ENCODE measurements at places on chromosomes 5 and 9.

- no peak for DNase-seq
These were observed 261.5 kb downstream of the FANCC start for GRCh38 chr9:95055851-95056551.

- peak; percentile 40 for DNase-seq
These were observed at the start of gene MSANTD3 for GRCh38 chr9:100426530-100427365. Gene MSANTD3 (plus strand): TSS chr9:100427143. CDS start chr9:100441939, 14,796 bp downstream.

DNA sequence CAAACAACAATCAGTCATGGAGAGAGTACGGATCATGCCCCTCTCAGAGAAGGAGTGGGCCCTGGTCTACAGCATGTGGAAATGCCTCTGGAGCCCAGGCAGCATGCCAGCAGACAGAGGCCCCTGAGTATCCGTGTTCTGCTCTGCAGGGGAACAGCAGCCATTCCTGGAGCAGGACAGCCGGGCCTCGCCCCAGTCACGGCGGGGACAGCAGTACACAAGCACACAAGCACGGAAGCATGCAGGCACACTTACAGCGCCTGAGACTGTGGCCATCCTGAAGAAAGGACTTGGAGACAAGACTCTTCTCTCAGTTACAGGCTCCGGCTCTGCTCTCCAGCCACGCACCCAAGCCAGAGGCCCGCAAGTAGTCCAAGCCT is 102.6 kb upstream of the ALDH1B1 start:
- no peak for DNase-seq

- no peak for DNase-seq
These were observed 147.2 kb upstream of the CD180 start for GRCh38 chr5:67343835-67344234.

GRCh38 chr5:180135128-180135955 is 63.8 kb upstream of the RNF130 start:
- no peak for DNase-seq

DNA sequence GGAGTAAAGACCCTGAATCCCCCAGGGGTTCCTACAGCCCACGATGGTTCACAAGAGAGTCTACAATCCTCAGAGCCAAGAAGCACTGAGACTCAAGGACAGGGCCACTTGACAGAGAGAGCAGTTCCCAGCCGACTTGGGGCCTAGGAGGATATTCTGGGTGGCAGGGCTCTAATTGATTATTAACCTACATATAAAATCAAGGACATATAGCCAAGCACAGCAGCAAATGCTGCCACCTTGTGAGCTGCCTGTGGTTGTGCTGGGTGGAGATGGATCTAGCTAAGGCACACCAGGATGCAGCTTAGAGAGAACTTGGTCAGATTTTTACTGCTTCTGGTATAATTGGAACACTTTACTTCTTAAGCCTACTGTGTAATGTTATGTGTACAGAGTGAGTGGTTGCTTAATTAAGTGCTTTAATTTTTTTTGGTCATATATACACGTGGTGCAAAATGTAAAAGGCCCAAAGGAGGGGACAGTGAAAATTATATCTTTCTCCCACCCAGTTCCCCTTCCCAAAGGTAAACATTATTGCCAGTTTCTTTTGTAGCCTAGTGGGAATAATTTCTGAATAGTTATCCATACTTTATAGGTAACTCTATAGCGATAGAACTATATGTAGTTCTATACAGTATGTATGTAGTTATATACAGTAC is 78.8 kb downstream of the F2RL2 start:
- DNase-seq, result no peak

DNA sequence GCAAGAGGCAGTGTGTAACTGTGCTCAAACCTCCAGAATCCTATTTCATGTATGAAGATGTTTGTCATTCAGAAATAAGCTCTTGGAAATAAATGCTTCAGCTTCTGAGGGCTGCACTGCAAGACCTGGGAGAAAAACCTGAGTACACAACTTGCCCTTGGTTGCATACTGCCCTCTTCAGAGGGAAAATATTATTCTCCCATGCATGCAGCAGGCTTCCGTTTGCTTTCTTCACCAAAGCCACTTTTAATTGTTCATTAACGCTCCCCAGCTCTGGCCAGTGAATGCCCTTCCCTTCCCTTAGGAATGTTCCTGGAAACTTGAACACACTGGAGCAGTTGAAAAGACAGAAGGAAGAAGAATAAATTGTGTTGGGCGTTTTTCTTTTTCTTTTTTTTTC is 2.5 kb upstream of the WHRN start:
- no peak for DNase-seq

- DNase-seq, result no peak
These were observed 80.2 kb downstream of the TRIO start for GRCh38 chr5:14223372-14223771.

DNA sequence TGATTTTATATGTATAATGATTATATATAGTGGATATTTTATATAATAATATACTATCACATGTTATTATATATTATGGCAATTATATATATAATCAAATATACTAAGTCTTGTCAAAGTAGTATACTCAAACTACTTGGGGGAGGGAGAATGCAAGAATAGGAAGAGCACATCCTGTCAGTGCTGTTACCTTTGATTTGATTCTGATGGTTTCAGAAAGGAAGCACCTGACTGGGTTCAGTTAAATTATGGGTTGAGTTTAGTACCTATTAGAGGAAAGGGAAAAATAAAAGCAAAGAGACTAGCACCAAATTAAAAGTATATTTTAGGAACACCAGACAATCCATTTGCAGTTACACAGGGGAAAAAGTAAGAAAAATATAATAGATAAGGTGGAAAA is 107.6 kb downstream of the GRIA1 start:
- no peak for DNase-seq

- DNase-seq, result no peak
These were observed 24.0 kb upstream of the SLC12A7 start for GRCh38 chr5:1135696-1136525.

GRCh38 chr5:177303121-177303924 is at the start of the genes PRELID1 and RAB24:
Gene PRELID1 (plus strand): TSS chr5:177303799. CDS start chr5:177303986, 187 bp downstream.
Gene RAB24 (minus strand): TSS chr5:177303719. CDS start chr5:177303288, 431 bp downstream.
- DNase-seq, result peak; percentile 97

DNA sequence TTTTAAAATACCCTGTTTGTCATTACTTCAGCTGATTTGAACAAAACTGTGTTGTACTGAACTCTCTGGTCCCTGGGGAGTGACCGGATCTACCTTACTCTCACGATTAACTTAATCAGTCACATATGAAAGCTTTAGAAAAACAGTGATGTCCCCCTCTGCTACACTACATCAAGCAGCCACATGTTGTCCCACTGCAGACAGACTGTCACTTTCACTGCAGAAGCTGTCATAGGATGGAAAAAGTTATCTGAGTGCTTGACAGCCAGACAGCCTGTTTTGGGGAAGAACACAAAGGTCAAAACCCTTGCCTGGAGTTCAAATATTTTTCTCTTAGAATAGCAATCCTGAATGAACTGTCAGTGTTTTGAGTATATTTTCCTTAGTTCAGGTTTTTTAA is 546.4 kb downstream of the DTWD2 start:
- no peak for DNase-seq

DNA sequence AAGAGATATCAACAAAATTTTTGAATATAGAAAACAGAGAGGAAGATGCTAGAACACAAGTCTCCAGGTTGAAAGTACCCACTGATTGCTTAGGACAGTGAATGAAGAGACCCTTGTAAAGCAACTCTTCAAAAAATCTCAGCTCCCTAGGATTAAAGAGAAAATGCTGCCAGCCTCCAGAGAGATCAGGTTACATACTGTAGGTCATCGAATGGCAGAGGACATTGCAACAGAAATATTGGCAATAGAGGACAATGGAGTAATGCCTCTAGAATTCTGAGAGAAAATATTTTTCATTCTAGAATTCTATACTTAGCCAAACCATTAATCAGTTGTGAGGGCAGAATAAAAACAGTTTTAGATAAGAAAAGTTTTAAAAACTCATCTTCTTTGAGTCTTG is 43.1 kb upstream of the ELL2 start:
- no peak for DNase-seq

GRCh38 chr5:135141303-135142268 is 107.6 kb upstream of the PITX1 start:
- DNase-seq, result no peak

DNA sequence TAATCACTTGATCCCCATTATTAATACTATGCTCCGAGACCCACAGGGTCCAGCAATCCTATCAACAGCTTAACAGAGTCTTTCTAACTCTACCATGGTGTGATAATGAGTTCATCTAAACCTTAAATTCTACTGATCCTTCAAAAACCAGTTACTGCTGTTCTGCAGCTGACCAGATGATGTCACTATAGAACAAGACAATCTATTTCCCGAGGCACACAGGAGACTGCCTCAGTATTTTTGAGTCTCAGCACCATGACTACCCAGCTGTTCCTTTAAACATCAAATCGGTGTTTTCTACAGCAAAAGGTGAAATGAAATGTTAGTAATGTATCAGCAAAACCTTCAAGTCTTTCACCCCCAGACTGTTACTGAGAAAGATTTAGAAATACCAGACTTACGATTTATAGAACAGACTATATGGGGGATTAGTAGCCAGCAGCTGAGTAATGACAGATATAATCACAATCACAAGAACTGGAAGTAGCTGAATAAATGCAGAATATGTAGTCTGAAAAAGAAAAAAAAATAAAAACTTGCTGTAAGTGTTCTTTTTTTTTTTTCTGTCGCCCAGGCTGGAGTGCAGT is 16.9 kb downstream of the DNAJC18 start:
- DNase-seq, result no peak

DNA sequence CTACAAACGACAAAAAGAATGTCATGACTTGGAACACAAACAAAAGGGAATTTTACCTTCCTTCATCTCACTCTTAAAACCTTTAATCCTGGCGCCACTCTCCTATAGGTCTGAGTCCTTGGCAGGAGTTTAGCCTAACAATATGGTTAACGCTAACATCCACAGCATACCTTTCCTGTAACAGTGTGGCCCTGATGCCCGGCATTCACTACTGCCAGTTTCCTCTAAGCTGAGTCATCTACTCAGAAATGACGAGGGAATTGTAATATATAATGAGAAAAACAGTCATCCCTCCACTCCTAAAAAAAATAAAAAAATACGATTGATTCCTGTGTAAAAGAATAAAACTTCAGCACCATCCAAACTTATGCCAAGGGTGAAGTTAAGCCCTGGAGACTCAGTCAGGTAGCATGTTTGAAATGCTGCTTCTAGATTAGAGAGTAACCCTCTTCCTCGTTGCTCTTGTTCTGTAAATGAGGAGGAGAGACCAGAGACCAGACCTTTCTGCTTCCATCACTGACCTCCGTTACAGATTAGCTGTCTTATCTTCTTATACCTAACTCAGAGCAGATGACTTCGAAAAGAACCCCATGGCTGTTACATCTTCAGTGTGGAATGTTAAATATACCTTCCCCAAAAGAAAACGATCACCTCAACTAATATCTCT is 37.4 kb downstream of the CCDC125 start:
- DNase-seq, result no peak

GRCh38 chr9:90909747-90910283 is 108.2 kb downstream of the SYK start:
- no peak for DNase-seq

DNA sequence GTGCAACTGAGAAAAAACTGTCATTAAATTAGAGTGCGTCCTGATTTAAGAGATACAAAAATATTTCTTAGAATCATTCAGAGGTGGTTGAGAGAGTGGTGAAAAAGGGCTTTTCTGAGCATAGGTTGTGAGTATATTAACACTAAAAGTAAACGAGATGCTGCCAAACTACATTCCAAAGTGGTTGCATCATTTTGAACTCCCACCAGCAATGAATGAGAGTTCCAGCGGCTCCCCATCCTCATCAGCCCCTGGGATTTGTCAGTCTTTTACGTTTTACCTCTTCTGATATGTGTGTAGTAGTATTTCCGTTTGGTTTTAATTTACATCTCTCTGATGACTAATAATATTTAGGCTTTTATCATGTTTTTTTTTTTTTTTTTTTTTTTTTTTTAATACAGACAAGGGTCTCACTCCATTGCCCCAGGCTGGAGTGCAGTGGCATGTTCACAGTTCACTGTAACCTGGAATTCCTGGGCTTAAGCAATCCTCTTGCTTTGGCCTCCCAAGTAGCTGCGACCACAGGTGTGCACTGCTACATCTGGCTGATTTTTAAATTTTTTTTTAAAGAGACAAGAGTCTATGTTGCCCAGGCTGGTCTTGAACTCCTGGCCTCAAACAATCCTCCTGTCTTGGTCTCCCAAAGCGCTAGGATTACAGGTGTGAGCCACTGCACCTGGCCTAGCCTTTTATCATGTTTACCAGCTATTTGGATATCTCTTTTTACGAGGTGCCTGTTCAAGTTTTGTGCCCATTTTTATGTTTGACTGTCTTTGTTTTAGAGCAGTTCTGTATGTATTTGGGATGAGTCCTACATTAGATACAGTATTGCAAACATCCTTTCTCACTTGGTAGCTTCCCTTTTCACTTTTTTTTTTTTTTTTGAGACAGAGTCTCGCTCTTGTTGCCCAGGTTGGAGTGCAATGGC is 17.0 kb downstream of the PRRT1B start:
- DNase-seq, result no peak

GRCh38 chr5:168226012-168226411 is 65.4 kb upstream of the WWC1 start:
- DNase-seq, result no peak

- peak; percentile 26 for DNase-seq
These were observed 859 bp downstream of the CSNK1G3 start for GRCh38 chr5:123512611-123513461.

DNA sequence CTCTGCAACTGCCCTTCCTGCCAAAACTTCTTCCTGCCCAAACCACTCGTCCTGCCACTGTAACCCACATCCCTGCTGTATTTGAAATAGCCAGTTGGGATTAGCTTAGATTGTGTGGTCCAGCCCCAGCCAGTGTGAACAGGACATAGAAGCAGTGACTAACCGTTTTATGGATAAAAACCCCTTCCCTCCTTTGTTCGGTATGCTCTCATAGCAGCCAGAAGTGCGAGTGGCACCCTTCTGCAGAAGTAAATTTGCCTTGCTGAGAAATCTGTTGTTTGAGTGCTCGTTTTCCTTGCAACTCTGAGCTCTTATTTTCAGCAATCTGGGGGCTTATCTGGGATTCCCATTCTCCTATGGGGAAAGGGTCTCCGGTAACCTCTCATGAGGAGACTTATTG is 470.0 kb downstream of the PRDM9 start:
- no peak for DNase-seq

DNA sequence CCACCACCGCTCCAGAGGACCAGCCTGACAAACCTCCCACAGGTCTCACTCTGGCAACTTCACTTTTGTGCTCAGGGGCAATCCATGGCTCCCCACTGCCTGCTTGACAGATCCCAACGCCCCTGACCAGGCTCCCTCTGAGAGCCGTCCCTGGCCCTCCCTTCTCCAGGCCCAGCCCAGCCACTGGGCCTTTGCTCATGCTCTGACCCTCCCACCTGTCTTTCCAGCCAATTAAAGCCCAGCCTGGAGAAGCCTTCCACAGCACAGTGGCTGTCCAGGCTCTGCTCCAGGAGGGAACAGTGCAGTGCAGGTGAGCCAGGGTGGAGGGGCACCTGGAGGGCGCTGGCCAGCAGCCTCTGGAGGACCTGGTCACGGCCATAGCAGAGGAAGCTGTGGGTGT is 3.3 kb downstream of the ENTPD2 start:
- no peak for DNase-seq

DNA sequence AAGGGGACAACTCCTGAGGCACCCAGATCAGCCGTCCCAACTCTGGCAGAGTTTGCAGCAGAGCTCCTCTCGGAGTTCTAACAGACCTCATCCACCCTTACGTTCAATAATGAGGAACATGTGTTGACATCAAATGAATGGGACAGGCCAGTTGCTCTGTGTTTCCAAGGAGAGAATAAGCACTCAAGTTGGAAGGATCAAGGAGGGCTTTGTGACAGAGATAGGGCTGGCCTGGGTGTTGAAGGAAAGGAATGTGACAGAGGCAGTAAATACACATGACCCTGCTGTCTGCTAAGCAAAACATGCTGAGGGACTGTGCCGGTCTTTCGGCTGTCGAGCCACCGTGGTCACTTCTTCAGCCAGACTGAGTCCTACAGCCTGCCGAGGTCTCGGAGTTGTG is 48.2 kb downstream of the GPR107 start:
- DNase-seq, result no peak

- no peak for DNase-seq
These were observed 27.6 kb downstream of the IL7R start for GRCh38 chr5:35884191-35884769.
